ENCODE measurements at places on chromosomes 2 and 18.

GRCh38 chr18:35983818-35984217 is 11.3 kb downstream of the RMP24 start:
- no peak for DNase-seq

DNA sequence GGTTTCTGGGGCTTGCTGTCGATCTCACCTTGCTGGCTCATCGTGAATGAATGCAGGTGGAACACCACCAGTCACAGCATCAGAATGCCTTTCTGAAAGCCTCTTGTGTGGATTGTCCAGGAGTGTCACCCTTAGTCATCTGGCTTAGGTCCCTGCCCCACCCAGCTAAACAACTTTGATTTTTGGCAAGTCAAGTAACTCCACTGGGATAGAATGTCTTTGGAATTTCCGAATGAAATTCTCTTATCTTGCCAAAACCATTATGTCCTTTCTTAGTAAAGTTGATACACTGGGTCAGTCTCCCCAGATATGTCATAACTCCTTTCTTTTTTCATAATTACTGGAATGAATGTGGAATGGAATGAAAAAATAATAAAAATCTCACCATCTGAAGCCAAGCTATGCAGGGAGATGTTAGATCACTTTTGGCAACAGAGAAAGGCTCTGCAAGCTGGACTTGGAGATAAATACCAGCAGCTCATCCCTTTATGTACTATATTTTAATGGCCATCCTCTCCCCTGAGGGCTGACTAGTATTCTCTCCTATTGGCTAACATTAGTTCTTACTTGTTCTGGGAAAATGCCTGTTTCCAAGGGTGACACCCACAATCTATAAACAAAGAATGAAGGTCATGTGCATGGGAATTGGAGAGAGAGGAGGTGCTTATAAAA is 35.4 kb downstream of the INSIG2 start:
- DNase-seq = no peak

DNA sequence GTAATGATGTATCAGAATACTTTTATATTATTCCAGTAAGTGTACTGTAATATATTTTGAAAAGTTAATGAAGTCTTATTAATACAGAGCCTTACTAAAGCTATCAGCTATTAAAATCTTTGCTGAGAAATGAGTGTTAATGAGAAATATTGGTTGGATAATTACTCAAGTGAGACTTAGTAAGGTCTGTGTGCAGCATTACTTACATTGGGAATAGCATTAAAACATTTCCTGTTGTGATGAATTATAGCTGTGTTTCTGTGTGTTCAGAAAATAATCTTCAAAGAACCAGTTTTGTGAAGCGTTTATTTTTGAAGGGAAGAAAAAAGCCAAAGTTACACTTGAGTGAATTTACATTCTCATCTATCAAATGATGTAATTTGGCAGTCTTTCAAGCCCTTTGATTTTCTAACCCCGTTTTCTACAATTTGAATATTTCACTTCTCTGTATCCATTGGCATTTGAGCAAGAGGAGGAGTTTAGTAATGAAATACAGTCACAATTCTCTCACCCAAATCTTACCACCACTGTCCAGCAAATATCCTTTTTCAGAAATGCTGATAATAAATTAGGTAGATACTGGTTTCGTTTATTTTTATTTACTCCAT is 123.5 kb upstream of the BOD1L2 start:
- no peak for DNase-seq

DNA sequence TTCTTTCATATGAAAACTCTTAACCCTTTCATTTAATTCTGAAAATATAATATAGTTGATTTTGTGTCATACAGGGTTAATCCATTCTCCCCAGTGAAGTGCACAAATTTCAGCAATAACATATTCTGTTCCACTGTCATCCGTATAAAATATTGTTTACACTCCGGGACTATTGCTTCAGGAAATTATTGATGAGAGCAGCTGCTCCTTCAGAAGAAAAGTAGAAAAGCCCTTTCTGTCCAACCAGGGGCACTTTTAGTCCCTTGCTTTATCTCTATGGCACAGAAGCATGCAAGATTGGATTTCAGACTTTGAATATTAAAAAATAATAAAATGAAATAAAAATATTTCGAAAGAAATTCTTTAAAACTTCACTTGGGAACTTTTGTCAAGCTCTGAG is 535.7 kb upstream of the SLC39A10 start:
- DNase-seq = no peak

DNA sequence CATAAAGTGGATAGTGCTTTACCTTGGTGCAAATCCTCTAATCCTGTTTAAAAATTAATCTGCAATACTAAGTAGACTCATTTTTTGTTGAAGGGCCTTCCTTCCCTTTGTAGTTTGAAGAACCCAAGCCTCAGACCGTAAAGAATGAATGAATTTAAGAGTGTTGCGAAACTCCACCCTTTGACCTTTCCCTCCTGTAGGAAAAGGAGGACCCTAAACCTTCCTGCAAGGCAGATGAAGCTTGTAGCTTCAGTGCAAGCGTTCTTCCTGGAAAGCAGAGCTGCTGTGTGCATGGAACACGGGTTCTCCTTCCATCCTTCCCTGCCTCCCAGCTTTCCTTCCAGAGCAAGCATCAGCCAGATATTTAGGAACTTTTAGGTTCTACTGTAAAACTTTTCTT is 1.7 kb downstream of the IMPA2 start:
- DNase-seq = no peak

DNA sequence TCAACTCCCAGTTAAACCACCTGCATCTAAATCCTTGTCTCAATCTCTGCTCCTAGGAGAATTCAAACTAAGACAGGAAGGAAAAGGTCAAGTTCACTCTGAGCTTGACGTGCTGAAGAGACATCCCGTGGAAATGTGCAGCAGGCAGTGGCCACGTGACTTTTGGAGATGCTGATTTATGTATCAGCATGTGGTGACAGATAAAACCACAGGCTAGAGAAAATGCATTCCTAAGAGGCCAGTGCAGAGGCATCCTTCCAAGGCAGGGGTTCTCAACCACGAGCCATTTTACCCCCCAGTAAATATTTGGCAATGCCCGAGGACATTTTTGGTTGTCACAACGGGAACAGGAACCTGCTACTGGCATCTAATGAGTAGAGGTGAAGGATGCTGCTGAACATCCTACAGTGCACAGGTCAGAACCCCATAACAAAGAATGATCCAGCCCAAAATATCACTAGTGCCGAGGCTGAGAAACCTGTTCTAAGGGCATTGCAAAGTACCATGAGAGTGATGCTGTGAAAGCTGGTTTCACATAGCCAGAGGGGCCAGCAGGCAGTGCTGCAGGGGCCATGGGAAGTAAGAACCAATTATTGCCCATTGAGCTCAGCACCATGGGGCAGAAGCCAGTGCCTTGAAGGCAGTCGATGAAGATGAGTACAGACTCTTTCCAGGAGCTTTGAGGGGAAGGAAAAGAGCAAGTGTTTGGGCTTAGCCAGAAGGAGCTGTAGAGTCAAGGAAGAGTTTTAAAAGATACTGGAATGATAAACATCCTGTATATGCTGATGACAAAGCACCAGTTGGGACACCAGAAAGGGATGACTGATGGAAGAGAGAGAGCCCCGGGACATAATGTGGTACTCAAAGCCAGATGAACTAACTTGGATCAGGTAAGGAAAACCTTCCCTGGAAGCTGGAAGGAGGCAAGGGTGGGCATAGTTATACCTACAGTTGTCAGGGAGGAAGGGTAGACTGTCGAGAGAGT is 174.6 kb downstream of the HAUS1 start:
- DNase-seq = no peak

DNA sequence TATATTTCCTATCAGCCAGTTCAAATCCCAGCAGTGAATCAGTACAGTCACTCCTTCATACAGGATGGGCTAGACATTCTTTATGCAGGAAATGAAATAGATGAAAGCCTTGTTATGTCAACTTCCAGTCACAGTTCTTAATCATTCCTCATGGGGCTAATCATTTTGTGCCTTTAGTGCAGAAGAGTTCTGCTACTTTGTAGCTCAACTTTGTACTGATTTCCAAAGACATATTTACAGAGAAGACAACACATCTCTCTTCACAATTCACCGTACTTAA is 593.9 kb upstream of the NETO1 start:
- no peak for DNase-seq

- no peak for DNase-seq
These were observed 481.9 kb downstream of the TMX3 start for GRCh38 chr18:68233018-68233417.

GRCh38 chr2:74625658-74626425 is 22.3 kb downstream of the M1AP start:
- no peak for DNase-seq

Data from activated T-cell treated with anti-CD3 and anti-CD28 coated beads, Interleukin-2, amount 50 U/mL, for 4 hours (primary cell).